Left ventricle myocardium superior (tissue), 1 donor: ENCODE measurements at places on chromosomes 2 and 18.

GRCh38 chr2:105852066-105852465, 107.4 kb downstream of the NCK2 start:
- DNase-seq = no peak

GRCh38 chr2:109196081-109196875, 67.3 kb downstream of the SH3RF3 start:
- no peak for DNase-seq

- no peak for DNase-seq
Observed at GRCh38 chr2:3704692-3705091, 1.3 kb downstream of the DCDC2C start.

- no peak for DNase-seq
Observed at GRCh38 chr18:69397096-69397495, 3.6 kb upstream of the DOK6 start.

DNA sequence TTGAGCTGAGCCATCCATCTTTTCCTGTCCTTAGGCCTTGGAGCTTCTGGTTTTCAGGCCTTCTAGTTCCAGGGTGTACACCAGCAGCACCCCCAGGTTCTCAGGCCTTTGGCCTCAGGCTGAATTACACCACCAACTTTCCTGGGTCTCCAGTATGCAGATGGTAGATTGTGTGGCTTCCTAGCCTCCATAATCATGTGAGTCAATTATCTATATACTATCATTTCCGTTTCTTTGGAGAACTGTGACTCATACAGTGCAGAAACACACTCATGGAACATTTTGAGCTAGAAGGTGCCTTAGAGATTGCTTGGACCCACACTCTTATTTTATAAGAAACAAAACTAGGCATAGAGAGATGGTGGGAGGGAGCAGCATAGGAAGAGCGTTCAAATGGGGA, 167.4 kb downstream of the NCK2 start:
- DNase-seq = no peak

DNA sequence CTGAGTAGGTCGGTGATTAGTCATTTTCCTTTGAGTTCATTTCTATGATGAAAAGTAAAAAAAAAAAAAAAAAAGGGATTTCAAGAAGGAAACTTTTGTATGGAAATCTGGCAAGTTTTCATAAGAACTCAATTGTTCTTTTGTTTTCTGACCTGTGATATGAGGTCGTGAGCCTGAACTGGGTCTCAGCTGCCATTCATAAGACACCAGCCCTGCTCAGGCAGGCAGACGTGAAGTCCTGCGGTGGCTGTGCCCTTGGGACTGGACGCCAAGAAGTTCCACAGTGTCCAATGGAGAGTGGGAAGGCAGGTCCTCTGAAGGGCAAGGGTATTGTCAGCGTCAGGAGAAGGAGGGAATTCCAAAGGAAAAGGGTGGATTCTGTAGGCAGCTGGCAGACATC, 183.9 kb downstream of the NCK2 start:
- no peak for DNase-seq

- no peak for DNase-seq
Observed at GRCh38 chr18:10791169-10791831, 265.5 kb downstream of the NAPG start.

GRCh38 chr2:39107156-39107555, 13.7 kb downstream of the SOS1 start:
- no peak for DNase-seq

- no peak for DNase-seq
Observed at GRCh38 chr2:65800998-65801397, 368.6 kb upstream of the SPRED2 start.

GRCh38 chr2:101038455-101039255, 36.6 kb downstream of the RPL31 start:
- DNase-seq = no peak

- DNase-seq = no peak
Observed at GRCh38 chr2:99338029-99338585, 918 bp downstream of the EIF5B start.

- no peak for DNase-seq
Observed at GRCh38 chr18:23629444-23629946, 33.2 kb downstream of the ANKRD29 start.

DNA sequence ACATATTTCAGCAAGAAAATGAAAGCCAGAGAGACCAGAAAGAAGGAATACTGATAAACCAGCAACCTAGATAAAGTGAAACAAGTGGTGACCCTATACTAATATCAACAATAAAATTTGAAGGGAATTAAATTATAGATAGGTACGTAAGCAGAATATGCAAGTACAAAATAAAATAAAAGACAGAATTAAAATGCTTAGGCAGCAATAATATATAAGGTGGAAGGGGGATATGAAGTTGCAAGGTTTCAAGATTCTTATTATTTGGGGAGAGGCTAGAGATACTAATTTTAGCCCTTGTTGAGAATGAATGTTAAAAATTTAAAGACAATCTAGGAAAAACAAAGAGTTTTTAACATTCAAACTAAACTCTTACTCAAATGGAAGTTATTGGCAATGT, 39.6 kb downstream of the HDLBP start:
- no peak for DNase-seq

GRCh38 chr2:241223211-241224017, 34.9 kb downstream of the ANO7 start:
- DNase-seq = peak; percentile 25

- no peak for DNase-seq
Observed at GRCh38 chr18:7658701-7659100, 91.6 kb downstream of the PTPRM start.

GRCh38 chr2:221532641-221533040, 39.5 kb downstream of the EPHA4 start:
- no peak for DNase-seq

GRCh38 chr2:216717491-216717901, 22.1 kb upstream of the IGFBP5 start:
- no peak for DNase-seq

DNA sequence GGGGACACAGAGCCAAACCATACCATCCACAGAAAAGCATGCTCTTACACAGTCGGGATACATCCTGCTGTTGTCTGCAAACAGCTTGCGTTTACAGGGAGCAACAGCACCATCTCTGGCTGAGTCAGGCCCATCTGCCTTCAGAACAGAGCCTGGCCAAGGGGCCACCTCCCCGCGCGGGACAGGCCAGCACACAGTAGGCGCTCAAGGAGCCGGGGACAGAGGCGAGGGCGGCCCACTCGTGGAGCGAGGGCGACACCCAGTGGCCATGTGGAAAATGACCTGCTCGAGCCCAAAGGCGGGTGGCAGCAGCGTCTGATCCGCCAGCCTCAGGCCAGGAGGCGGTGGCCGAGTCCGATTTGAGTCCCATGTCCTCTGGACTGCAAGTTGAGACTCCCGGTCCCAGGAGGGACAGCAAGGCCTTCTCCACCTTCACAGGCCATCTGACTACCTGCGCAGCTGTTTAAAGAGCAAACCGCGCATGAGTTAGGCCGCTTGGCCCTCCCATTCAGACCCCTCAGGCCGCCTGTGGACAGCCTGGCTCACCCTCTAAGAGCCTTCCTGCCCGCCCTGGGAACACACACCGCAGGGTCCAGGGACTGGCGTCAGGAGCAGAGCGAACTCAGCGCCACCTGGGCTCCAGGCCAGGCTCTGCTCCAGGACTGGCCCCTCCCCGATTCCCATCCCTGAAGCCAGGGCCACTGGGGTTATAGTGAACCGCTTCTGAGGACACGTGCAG, 38.3 kb downstream of the TTC32 start:
- DNase-seq = peak; percentile 84

DNA sequence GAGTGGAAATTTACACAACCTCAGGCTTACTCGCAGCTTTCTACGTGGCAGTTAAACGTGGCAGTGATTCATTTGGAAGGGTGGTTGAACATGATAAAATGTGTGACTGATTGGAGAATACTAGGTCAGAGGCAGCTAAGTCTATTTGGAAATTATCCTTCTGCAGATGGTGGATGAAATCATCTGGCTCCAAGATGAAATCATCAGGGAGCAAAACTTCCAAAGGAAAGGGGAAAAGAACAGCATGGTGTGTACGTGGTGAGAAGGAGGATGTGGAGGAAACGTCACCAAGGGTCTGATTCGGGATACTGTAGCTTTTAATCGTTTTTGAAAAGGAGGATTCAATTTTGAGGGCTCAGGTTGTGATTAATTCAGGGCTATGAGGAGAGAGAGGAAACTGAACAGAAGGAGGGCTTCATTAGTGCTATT, 47.9 kb downstream of the COL3A1 start:
- DNase-seq = no peak

- DNase-seq = no peak
Observed at GRCh38 chr2:16393500-16394071, 272.0 kb downstream of the CYRIA start.

DNA sequence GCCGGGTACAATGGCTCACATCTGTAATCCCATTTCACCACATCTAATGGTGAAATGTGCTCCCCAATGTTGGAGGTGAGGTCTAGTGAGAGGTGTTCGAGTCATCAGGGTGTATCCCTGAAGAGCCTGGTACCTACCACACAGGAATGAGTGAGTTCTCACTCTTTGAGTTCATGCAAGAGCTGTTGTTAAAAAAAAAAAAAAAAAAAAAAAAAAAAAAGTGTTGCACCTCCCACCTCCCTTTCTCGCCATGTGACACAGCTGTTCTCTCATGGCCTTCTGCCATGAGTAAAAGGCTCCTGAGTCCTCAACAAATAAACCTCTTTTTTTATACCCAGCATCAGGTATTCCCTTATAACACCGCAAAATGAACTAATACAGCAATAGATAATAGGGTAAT, 106.3 kb downstream of the C2orf74 start:
- DNase-seq = no peak

DNA sequence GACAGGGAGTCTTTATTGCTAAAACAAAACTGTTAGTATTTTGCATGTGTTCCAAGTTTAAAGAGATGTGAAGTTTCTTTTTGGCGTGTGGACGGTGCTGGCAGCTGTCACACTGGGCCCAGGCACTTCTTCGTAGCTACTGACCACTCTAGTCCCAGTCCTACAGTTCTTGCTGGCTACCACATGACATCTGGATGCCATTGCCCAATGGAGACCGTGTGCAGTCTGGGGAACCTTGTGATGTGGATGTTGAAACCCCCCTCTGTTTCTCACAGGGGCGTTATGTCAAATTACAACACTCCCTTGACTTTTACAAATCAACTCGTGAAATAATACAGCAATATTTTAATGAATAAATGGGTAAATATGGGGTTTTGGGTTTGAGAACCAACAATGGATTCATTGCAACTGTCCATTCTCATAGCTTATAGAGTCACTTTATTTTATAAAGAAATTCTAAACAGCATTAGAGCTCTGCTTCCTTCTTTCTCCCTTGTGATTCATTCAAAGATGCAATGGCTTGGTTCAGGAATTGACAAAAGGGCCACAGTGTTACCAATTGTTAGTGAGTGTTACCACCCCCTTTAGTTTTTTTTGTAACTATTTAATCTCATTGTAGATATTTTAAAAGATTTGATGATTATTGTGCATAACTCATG, 1.2 kb downstream of the GPD2 start:
- DNase-seq = peak; percentile 34

DNA sequence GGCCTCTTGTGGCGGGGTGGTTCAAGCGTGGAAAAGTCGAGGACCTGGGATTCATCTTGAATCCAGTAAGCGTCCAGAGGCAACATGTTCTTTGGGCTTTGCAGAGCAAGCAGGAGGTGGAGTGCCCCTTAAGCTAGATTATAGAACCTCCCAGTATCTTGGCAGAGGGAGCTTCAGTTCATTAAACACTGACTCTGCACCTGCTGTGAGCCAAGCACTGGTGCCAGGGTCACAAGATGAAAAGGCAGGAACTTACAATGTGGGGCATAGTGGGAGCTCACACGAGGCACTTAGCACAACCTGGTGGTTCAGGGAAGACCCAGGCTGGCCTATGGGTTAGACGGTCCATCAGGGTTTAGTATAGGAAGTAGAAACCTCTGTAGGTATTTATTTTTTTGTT, 7.4 kb upstream of the FZD5 start:
- no peak for DNase-seq

GRCh38 chr18:30280861-30281470, 761.6 kb downstream of the DSC3 start:
- no peak for DNase-seq

DNA sequence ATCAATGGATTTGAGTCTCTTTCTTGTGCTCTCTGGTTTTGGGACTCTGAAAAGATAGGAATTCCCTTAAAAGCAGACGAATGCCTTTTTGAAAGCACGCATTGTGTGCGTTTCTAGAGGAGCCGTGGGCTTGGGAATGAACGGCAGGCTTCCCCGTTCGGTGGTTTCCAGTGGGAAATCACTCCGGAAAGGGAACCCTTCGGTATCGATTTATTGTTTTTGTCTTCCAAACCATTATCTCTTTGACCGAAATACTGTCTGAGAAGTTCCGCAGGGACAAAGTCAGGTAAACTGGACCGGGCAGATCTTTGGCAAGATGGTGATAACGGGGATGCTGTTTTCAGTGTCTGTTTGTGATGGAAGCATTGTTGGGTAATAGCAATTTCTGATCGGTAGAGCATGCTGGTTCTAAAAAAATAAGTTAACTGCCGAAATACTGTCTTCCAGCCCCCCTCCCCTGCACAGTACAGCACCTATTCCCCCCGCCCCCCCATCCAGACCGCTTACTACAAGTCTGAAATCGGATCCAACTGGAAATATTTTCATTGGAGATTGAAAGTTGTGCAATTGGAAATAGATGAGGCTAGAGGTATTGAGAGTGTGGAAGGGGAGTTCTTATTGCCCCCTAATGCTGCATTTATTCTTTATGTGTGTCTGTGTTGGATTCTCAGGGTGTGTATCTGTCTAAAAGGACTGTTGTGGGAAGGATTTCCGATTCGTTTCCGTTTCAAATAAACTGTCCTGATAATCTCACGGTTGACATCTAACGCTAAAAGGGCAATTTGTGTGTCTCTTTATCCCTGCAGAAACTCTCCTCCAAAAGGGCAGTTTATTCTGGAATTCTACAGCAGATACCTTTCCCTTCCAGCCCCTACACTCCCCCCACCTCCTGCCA, 635 bp downstream of the SETBP1 start:
- no peak for DNase-seq

GRCh38 chr2:240745962-240746361, 54.3 kb downstream of the AQP12A start:
- no peak for DNase-seq

GRCh38 chr2:118883792-118884191, 36.3 kb upstream of the EN1 start:
- no peak for DNase-seq

GRCh38 chr2:207228402-207228801, 62.7 kb upstream of the KLF7 start:
- DNase-seq = no peak

GRCh38 chr2:222734703-222735014, 63.2 kb downstream of the MOGAT1 start:
- DNase-seq = no peak
